ENCODE measurements at places on chromosomes 7 and 10.
A peak's percentile ranks its signal among the peaks of the same experiment; 100 is the strongest.

DNA sequence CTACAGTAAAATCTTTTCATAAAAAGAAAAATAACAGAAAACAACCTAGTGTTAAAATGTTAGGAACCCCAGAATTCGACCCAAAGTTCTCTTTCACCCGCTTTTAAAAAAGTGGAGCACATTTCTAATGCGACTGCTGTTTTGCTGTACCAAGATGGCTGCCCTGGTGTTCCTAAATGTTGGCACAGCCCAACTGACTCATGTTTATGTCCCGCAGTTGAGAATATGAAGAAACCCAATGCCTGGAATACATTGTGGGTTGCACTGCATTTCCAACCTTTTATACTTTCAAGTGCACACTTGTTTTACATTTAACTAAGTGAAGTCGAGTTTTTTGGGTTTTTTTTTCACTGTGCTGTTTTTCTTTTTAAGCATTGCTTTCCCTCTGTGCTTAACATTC is 944 bp downstream of the STEAP1B start:
- no peak for DNase-seq

DNA sequence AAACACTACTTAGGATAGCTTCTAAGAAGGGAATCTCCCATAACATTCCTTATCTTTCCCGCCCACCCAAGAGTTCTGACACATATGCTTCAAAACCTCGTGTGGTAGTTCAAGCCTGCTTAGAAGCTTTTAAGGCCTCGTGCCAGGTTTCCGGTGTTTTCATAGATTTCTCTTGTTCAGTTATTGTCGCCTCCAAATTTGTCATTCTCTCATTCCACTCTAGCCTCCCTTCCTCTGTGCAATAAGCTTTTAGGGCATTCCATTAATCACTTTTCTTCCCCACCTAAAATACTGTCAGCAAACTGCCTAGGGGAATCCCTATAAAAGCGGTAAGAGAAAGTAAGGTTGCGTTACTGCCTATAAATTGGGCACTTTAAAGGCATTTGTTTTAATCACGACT is 718 bp upstream of the BPGM start:
- DNase-seq: no peak

- DNase-seq: no peak
Measured at GRCh38 chr10:74936577-74937265, 110.3 kb downstream of the KAT6B start.

- no peak for DNase-seq
Measured at GRCh38 chr10:87531908-87532622, 27.4 kb downstream of the MINPP1 start.

DNA sequence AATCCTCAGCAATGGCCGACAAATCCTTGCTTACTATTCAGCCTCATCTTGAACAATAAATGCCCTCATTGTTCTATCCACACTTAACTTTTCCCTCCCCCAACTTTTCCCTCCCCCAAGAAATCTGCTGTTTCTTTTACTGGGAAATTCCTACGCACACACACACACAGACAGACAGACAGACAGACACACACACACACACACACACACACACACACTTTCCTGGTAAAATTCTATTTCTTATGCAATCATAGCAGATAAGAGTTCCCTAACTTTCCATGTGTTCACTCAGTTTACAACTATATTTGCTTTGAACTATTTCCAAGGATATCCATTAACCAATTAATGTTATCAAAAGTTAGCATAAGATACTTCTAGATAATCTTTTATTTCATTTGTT is 52.9 kb downstream of the RELN start:
- no peak for DNase-seq

DNA sequence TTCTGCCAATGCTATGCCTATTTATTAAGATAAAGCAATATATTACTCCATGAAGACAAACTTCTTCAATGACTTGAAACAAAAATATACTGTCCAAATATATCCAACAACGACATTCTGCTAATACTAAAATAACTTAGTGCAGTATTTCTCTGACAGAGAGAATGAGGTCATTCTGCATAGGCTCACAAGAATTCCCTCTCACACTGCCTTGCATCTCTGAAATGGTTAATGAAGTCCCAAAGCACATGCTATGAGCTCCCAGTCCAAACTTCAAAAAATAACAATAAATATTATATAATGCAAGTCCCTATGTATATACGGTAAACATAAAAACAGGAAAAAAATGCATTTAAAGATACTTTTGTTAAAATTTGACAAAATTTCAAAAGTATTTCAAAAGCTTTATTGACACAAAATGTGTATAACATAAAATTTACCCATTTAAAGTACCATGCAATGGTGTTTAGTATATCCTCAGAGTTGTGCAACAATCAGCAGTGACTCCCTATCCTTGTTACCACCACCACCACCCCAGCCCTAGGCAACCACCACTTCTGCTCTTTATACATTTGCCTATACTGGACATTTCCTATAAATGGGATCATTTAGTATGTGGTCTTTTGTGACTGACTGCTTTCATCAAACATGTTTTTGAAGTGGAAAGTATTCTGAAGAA is 27.6 kb downstream of the CHCHD3 start:
- no peak for DNase-seq

DNA sequence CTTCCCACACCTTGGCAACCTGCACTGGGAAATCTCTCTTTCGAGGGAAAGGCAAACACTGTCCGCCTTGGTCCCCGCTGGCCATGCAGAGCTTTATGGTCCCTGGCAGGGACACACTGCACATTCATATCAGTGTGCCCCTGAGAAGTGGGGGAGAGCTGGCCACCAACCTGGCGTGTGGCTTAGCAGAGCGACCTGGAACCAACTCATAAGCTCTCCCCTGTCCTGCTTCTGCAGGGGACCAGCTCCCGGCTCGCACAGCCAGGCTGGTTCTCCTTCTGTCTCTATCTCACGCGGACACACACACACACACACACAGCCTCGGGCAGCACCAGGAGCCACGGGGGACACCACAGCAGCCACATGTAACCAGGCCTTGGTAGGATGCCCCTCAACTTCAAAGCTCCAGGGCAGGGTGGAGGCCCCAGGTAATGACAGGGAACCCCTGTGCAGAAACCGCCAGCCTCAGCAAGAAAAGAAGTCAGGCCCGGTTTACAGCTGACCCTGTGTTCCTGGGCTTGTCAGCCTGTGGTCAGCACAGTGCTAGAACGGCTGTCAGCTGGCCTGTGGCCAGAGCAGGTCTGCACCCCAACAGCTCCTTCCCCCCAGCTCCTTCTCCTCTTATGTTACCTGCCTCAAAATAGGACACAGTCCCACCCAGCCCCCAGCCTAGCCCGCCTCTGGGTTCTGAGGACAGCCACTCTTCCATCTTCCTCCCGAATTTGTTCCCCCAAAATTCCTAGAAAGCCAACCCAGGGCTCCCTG is 69.3 kb downstream of the OAT start:
- DNase-seq: no peak

DNA sequence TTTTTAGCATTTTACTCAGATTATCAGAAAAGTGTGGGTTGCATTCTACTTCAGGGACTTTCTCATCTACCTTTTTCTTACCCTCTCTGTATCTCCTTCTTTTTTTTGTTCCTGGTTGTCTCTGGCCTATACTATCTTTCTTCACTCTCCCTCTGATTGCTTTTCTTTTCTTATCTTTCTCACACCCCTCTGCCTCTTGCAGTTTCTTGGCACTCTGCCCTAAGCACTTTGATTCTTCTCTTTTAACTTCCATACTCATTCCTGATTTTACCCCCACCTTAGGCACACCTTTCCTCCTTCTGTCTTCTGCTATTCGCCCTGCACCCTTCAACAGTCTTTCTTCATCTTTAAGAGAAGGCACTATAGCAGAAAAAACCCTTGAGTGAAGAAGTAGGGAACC is 92.8 kb upstream of the HPS1 start:
- DNase-seq: no peak

DNA sequence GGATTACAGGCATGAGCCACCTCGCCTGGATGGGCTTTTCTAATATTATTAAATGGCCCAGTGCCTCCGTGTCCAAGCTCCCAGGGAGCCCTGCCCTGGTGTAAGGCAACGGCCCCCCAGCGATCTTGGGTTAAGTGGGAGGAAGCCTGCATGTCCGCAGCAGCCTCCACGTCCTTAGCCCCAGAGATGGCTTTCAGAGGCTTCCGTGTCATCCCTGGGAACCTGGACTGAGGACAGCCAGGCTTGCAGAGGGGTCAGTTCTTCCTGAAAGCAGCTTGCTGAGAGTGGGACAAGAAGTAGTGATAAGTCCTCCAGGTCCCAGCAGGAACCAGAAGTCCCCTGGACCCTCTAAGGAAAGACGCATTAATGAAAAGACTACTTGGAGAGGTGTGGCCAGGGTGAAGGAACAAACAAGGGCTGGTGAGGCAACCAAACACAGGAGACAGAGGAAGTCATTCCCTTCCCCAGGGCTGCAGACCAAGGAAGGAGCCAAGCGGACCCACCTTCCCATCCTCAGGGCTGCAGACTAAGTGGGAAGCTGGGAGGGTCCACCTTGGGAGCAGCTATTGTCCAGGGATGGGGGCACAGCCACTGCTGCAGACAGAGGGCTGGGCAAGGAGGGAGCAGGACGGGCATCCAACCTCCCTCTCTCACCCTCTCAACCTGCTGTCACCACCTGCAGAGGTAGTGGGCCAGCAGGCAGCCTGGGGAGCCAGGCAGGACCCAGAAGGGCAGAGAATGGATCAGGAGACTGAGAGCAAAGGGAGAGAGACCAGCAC is 13.0 kb upstream of the INSIG1 start:
- no peak for DNase-seq

DNA sequence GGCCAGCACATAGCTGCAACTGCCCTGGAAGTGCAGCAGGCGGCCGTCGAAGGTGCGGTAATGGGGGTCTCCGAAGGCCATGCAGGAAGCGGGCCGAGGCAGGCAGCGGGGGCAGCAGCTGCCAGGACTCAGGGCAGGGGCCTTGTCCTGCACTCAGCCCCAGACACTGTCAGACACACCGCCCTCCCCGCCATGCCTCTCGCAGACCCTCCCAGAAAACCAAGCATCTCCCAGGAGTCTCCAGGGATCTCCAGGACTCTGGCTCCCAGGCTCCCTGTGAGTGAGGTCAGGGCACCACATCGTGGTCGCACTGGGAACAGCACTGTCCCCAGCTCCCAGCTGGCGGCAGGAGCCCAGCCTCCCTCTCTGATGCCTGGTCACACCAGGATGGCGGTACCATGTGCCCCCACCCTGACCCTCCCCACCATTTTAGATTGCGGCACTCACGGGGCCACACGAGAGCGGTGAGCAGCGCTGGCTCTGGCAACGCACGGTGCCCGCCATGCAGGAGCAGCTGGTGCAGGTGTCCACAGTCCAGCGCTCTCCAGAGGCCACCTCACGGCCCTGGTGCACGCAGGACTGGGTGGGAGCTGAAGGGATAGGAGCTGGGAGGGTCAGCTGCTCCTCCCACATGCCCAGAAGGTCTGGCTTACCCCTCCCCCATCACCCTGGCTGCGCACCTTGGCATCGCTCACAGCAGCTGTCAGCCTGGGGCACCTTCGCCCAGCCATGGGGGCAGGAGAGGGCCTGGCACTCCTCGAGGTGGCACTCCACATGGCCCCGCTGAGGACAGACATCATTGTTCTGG is 17.5 kb downstream of the ATP6V1F start:
- DNase-seq: peak; percentile 85

- no peak for DNase-seq
Measured at GRCh38 chr10:74451127-74451829, 300.3 kb downstream of the ADK start.

- DNase-seq: peak; percentile 59
Measured at GRCh38 chr7:13990319-13990983, 985 bp upstream of the ETV1 start.

DNA sequence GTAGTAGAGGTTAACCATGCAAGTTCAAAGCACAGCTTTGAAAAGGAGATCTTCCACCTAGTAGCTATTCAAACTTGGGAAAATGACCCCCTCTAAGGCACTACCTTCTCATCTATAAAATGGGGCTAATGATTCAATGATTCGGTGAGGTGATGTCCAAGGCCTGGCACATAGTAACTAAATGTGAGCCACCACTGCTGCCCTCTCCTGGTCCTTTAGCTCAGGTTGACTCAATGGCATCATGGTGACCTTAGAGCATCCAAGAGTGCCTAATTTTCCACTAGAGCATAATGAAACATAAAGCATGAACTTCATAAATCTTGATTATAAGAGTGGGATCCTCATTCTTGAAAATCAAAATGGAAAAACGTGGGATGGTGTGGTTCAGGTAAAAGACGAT is 16.3 kb upstream of the PLCE1 start:
- no peak for DNase-seq

- DNase-seq: peak; percentile 5
Measured at GRCh38 chr10:43048301-43049051, 28.4 kb upstream of the RET start.

DNA sequence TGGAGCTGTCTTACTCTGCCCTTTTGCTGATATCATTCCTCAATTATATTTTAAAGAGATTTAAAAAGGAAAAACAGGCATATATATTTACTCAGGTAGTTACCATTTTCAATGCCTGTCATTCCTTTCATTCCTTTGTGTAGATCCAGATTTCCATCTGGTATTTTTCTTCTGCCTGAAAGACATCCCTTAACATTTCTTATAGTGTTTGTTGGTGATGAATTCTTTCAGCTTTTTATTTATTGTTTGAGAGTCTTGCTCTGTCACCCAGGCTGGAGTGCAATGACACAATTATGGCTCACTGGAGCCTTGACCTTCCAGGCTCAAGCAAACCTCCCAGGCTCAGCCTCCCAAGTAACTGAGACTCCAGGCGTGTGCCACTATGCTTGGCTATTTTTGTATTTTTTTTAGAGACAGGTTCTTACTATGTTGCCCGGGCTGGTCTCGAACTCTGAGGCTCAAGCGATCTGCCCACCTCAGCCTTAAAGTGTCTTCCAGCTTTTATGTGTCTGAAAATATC is 5.6 kb upstream of the POM121 start:
- DNase-seq: no peak

- no peak for DNase-seq
Measured at GRCh38 chr10:97915346-97916131, 65.9 kb downstream of the GOLGA7B start.

- DNase-seq: no peak
Measured at GRCh38 chr10:114523876-114524275, 119.6 kb upstream of the AFAP1L2 start.

- DNase-seq: no peak
Measured at GRCh38 chr10:71312811-71313789, 6.0 kb upstream of the SLC29A3 start.

DNA sequence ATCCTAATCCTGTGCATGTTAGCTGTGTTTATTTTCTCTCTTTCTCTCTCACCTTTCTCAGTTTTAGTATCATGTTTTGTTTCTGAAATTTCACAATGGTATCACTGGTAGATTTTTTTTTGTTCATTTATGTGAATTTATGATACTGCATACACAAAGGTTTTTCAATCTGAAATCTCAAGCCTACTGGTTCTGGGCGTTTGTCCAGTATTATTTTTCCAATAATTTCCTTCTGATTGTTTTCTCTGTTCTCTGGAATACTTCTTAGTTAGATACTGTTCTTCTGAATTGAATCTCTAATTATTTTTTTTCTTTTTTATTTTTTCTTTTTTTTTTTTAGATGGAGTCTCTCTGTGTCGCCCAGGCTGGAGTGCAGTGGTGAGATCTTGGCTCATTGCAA is 96.2 kb upstream of the TMEM72 start:
- no peak for DNase-seq
